Aorta (tissue), 5 donors: ENCODE measurements at places on chromosomes 11 and 22. TPM values are rescaled to one million over a fixed set of nuclear protein-coding genes. Genes with fewer than 3 reads are reported as not detected.

DNA sequence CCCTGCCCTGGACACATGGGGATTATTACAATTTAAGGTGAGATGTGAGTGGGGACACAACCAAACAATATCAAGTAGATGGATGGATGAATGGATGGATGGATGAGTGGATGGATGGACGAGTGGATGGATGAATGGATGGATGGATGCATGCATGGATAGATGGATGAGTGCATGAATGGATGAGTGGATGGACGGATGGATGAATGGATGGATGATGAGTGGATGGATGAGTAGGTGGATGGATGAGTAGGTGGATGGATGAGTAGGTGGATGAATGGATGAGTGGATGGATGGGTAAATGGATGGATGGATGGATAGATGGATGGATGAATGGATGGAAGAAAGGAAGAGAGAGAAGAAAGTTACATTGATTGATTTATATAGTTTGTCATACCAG lies 859 bp downstream of the LINC01488 start:
- H3K27ac ChIP-seq = no peak overlapping the region
- no peaks in the 10 kb centered on the region for H3K4me1 ChIP-seq
- H3K27me3 ChIP-seq = no peaks in the 10 kb centered on the region

- peak overlapping the region; percentile 80 for H3K27ac ChIP-seq
- no peak overlapping the region for H3K4me3 ChIP-seq
- no peaks in the 10 kb centered on the region for H3K27me3 ChIP-seq
- peak; percentile 66 for DNase-seq
- peaks cover 12% of the 10 kb centered on the region for H3K4me1 ChIP-seq
Measured at GRCh38 chr11:10666556-10667520, 26.7 kb downstream of the IRAG1 start.

DNA sequence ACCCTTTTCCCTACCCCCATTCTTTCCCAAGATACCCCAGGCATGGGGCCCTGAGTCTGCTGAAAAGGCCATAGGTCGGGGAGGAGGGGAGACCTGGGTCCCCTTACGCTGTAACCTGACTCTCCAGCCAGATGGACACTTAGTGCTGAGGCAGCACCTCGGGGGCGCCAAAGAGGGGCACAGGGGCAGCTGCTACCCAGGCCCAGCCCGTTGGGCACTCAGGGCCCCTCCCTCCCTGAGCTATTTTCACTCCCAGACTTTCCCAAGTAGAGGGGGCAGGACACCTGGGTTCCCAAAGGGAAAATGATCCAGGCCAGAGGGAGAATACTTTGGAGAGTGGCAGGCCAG lies 933 bp downstream of the ACTN3 start:
- H3K27me3 ChIP-seq = no peaks in the 10 kb centered on the region
- no peak overlapping the region for H3K4me3 ChIP-seq
- H3K4me1 ChIP-seq = no peaks in the 10 kb centered on the region
- no peak overlapping the region for H3K27ac ChIP-seq
- no peaks in the 10 kb centered on the region for H3K36me3 ChIP-seq
- no peak for DNase-seq

DNA sequence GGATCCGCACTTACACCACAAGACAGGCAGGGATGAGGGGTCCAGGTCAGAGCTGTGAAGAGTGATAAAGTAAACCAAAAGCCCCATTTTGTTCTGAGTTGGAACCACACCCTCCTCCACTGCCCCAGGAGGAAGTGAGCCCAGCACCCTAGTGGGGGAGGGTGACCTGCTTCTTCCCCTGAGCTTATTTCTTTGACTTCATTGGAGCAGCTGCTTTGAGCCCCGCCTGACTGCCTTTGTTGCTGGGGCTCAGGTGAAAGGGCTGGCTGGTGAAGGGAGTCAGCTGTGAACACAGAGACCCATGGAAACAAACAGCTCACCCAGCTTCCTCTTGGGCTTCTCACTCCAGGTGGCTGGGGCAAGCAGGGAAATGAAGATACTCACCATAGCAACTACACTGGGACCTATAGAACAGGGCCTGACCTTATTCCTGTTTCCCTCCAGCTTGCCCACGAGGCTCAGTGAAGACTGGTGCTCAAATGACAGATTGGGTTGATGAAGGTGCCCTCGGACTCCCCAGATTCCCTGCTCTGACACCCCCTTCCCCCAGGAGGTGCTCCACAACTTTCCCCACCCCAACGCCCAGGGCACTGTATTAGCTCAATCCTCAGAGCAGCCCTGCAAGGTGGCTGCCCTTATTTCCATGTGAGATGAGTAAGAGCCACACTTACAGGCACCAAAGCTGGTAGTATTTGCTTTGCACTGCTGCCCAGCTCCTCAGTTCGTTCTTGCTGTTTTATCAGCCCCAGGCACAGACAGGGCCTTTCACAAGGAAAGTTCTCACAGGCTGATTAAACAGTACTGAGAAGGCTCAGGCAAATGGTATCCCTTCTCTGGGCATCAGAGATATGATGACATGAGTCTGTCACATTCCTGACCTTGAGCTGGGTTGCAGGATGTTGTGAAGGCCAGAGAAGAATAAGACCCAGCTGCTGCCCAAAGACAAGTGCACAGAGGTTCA lies 2.4 kb downstream of the UCP2 start:
- no peaks in the 10 kb centered on the region for H3K4me1 ChIP-seq
- no peaks in the 10 kb centered on the region for H3K27me3 ChIP-seq

DNA sequence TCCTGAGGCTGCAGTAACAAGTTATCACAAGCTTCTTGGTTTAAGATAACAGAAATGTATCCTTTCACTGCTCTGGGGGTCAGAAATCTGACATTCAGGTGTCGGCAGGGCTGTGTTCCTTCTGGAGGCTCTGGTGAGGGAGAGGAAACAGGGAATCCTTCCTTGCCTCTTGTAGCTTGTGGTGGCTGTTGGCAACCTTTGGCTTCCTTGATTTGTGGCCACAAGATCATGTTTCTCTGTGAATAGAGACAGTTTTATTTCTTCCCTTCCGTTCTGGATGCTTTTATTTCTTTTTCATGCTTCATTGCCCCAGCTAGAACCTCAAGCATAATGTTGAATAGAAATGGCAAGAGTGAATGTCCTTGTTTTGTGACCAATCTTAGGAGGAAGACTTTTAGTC lies 44.0 kb downstream of the MPPED1 start:
- H3K27ac ChIP-seq = no peak overlapping the region
- no peaks in the 10 kb centered on the region for H3K36me3 ChIP-seq
- peak; percentile 9 for DNase-seq
- no peaks in the 10 kb centered on the region for H3K27me3 ChIP-seq
- no peaks in the 10 kb centered on the region for H3K4me1 ChIP-seq

DNA sequence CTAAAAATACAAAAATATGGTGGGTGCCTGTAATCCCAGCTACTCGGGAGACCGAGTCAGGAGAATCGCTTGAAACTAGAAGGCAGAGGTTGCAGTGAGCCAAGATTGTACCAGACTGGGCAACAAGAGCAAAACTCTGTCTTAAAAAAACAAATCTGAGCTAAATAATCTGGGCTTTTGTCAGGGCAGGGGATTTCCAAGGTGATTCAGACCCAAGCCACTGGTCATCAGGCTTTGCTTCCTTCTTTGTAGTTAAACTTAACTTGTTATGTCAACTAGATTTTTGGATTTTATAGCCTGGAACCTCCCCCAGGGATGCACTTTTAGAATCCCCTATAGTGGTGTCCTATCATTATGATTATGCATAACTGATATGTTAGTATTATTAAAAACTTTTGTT lies 27.0 kb upstream of the SLC22A8 start:
- DNase-seq = no peak
- H3K27ac ChIP-seq = no peak overlapping the region
- no peak overlapping the region for H3K4me3 ChIP-seq
- no peaks in the 10 kb centered on the region for H3K27me3 ChIP-seq

DNA sequence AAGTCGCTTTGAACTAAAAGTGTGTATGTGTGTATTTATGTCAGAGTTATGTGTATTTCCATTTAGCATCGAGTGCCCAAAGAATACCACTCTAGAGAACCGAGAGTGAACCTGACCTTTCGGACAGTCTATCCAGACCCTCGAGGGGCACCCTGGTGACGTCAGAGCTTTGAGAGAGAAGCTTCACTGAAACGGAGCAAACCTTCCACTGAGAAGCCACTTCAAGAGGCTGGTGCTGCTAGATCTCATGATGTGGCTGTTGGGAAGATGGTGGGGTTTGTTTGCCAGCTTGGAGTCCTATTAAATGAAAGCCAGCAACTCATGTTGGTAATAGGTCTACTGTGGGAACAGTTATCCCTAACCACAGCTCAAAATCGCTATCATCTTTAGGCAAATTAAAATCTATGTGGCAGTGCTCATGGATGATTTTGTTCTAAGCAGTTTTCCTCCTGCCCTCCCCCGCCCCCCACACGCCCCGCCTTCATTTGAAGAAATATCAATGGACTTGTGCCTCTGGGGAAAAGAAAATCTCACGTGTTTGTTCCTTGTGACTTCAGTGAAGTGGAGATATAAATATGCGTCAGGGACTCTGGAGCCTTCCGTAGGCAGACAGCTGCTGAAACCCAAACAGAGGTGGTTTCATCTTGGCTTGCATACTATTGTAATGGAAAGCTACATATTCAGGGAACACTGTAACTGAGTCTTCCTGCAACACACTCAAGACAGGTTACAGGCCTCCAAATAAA lies 22.4 kb upstream of the C11orf96 start:
- no peaks in the 10 kb centered on the region for H3K27me3 ChIP-seq
- no peak for DNase-seq
- no peak overlapping the region for H3K27ac ChIP-seq
- no peaks in the 10 kb centered on the region for H3K36me3 ChIP-seq
- no peak overlapping the region for H3K4me3 ChIP-seq
- peaks cover 2% of the 10 kb centered on the region for H3K4me1 ChIP-seq

DNA sequence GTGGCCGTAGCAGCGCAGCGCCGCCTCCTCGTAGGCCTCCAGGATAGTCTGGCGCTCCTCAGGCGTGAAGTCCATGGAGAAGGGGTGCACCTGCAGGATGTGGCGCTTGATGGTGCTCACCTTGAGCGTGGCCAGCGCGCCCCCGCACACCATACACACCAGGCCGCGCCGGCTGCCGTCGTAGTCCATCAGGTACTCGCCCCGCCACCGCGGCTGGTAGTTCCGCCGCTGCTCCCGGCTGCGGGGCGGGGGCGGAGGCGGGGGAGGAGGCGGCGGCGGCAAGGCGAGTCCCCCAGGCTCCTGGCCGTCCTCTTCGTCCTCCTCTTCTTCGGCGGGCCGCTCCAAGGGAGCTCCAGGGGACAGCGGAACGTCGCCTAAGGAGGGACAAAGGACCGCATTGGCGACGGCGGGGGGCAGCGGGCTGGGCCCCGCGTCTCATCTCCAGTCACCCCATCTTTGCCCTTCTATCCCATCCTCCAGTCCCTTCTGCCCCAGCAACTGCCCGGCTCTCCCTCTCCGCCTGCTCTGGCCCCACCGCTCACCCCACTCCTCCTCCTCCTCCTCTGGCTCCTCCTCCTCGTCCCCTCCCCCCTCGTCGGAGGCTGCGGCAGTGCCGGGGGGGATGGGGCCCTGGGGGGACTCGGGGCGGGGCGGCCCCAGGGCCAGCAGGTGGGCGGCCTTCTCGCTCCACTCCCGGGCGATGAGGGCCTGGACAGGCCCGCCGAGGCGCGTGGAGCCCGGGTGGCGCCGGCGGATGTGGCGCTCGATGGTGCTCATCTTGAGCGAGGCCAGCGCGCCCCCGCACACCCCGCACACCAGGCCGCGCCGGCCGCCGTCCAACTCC lies 4.9 kb downstream of the ZFTA start:
- H3K27me3 ChIP-seq = no peaks in the 10 kb centered on the region
- DNase-seq = peak; percentile 77
- H3K4me3 ChIP-seq = no peak overlapping the region
- no peaks in the 10 kb centered on the region for H3K4me1 ChIP-seq

GRCh38 chr11:61890529-61891330 lies 615 bp downstream of the FADS3 start:
- DNase-seq = peak; percentile 94
- peak overlapping the region; percentile 0 for H3K27ac ChIP-seq
- H3K36me3 ChIP-seq = no peaks in the 10 kb centered on the region

DNA sequence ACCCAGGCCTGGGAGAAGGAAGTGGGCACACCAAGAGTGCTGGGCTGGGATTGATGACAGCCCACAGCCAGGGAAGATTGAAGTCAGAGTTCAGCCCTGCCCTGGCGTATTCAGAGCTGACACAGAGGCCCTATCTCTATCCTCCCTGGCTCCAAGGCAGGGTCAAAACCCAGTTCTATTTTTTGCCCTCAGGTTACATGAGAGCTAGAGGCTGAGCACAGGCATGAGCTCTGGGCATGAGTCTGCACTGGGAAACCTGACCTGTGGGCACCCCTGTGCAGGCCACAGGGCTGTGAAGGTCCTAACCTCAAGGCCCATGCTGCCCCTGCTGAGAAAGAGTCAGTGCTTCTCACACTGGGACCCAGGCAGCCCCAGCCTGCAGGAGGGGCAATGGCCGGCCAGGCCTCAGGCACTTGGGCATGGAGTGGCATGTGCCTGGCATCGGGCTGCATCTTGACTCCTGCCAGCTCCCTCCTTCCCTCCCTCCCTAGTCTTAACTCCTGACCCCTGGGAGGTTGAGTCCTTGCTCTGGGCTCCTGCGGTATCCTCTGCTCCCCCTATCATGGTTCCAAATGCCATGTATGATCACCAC lies 5.4 kb downstream of the SLC35E4 start:
- no peak overlapping the region for H3K27ac ChIP-seq
- DNase-seq = no peak
- H3K4me1 ChIP-seq = no peaks in the 10 kb centered on the region
- H3K27me3 ChIP-seq = no peaks in the 10 kb centered on the region
- no peaks in the 10 kb centered on the region for H3K36me3 ChIP-seq
- no peak overlapping the region for H3K4me3 ChIP-seq

- no peak within 1 kb of the TSS for H3K27ac ChIP-seq
- H3K4me3 ChIP-seq = no peak within 1 kb of the TSS
- no peaks in the 10 kb centered on the region for H3K4me1 ChIP-seq
Measured at GRCh38 chr22:41699264-41700107, at the start of gene MEI1. MEI1 (plus strand) TSS chr22:41699503; CDS start chr22:41699539, 36 bp downstream.

GRCh38 chr22:41256254-41257253 lies 15.8 kb upstream of the CHADL start:
- H3K36me3 ChIP-seq = peaks cover 7% of the 10 kb centered on the region
- H3K4me3 ChIP-seq = no peak overlapping the region
- H3K27me3 ChIP-seq = no peaks in the 10 kb centered on the region
- no peaks in the 10 kb centered on the region for H3K4me1 ChIP-seq

PIWIL4 gene
- 5.6 TPM for total RNA-seq

IGSF9B gene
- 59.7 TPM for total RNA-seq

VSIG10L2 gene
- not detected for total RNA-seq

TEF gene
- total RNA-seq = 8.6 TPM

RBM4B gene
- 9.2 TPM for total RNA-seq
